ENCODE measurements at places on chromosomes 6 and 20.

- DNase-seq: no peak
These were observed 223.4 kb downstream of the SLC24A3 start for GRCh38 chr20:19435821-19436220.

- no peak for DNase-seq
These were observed 106.6 kb upstream of the RGS17 start for GRCh38 chr6:153237670-153238069.

DNA sequence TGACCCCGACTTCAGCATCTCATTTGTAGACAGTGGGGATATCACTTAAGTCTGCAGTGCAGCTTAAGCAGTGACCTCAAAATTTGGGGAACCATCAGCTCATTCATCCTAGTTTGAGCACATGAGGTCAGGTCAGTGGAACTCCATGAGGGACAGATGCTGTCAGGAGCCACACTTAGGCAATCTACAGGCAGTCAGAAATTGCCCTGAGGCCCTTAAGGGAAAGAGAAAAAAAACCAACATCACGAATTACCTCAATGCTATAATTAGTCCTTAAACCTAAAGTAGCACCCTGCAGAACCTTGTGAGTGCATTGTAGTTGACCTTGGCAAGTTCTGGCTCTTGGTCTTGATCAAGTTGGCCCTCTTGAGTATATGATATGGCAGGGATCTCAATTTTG lies 21.1 kb downstream of the TMEM74B start:
- no peak for DNase-seq

GRCh38 chr20:58196402-58197184 lies 31.9 kb downstream of the ANKRD60 start:
- no peak for DNase-seq

- DNase-seq: no peak
These were observed 22.7 kb downstream of the CFAP61 start for GRCh38 chr20:20075032-20075431.

DNA sequence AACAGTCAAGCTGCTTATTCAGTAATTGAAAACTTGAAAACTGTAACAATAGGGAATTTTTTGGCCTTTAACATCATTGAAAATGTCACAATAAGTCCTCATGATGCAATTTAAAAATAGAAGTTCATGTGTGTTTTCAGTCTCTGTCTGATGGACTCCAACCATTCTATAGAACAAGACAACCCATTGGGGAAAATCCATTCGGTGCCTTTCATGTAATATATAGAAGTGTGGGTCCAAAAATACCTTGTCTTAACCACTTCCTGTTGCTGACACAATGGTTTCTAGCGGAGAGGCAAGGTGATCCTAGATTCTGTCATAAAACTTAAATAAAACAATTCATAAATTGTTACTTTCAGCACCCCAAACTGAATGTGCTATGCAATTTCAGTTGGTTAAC lies 1131.3 kb upstream of the MAP3K7 start:
- DNase-seq: no peak

GRCh38 chr6:142871910-142872331 lies 73.1 kb downstream of the HIVEP2 start:
- peak; percentile 83 for DNase-seq

GRCh38 chr6:157217894-157218370 lies 105.4 kb downstream of the TMEM242 start:
- no peak for DNase-seq

DNA sequence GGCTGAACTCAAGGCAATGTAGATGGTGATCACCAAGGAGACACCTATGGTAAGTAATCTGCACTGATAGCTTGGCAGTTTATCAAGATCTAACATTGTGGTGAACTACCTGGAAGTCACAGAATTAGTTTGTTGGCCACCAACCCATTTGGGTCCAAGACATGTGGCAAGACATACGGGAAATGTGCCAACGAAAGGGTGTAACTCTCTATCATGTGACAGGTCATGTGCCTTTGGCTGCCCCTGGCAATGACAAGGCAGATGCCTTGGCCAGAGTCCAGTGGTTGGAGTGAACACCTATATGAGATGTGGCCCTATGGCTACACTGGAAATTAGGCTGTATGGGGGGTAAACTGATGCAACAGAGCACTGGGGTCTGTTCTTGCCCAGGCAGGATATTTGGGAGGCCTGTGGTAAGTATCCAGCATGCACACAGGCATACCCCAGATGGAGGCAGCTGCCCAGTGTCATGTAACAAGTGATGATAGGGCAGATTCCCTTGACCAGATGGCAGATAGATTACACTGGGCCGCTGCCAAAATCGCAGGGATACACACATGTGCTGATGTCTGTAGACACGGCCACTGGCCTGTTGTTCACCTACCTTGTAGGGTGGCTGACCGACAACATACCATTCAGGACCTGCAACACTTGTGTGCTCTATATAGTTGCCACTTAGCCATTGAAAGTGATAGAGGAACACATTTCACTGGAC lies 35.5 kb upstream of the HSF2 start:
- DNase-seq: no peak

DNA sequence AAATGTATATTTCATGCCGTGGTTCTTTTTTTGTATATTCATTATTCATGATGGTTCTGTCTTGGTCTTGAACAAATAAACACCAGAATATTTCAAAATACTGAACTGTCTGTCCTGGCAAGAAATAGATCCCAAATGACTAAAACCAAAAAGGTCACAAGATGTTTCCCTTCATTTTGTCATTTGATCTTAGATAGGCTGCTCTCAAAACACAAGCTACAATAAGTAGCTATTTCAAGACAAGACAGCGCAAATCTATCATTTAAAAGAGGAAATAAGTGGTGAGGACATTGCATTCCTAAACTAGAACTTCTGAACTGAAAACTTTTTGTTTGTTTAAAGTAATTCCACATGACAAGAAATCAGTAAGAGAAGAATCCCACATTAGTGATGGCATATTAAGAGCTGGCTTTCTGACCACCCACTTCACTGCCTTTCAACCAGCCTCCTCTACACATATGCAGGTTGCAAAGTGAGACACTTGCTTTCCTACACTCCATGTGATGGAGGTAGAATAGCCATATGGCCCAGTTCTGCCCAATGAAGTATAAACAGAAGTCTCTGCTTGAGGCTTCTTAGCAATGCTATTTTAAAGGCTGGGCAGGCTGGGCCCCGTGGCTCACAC lies 54.4 kb upstream of the CCDC28A start:
- DNase-seq: no peak

DNA sequence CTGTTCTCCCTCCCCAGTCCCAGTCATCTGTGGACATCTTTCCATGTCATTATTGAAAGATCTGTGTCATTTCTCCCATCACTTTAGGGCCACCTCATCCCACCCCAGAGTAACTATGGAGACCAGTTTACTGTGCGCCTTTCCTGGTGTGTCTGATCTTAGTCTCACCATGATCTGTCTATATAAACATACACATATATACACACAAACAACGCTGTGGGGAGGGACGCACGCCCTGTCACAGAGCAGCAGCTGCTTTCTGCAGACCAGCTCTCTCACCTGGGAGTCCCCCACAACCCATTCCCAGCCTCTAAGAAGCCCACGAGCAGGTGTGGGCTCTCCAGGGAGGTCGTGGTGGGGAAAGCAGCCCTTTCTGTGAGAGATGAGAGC lies 68.1 kb upstream of the TOX2 start:
- DNase-seq: no peak

DNA sequence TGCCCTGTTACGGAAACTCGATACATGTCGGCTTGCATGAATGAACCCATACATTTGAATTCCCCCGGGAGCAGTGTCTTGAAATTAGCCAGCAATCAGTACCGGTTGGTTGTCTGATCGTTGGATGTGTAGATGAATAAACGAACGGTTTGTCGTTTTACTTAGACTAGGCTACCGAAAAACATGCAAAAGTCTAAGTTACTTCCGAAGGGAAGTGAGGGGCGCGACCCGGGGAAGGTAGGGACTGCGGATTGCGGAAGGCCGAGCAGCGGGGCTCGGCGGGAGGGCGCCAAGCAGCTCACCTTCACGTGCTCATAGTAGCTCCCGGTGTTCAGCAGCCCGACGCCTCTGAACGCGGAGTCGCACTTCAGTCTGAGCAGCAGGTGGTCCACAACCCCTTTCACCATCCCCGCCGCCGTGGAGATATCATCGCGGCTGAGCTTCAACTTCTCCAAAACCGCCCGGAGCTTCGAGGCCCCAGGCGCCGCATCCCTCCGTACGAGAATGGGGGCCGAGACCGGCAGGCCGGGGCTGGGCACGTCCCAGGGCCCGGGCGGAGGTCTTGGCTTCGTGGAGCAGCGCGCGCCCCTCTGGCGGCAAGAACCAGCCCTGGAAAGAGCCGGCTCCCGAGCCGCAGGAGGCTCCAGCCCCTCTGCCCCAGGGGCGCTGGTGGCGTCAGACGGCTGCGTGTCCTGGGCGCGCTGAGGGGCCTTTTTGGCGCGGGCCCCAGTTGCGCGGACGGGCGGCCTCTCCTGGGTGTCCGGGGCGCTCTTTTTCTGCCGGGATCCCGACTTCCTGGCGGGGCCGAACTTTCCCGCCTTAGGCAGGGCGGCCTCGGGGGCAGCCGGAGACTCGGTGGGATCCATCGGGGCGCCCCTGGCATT lies 632 bp downstream of the CGAS start:
- DNase-seq: no peak

Data from ACHN (cell line).